ENCODE measurements at places on chromosomes 1 and 21. TPM values are rescaled to one million over a fixed set of nuclear protein-coding genes. Genes with fewer than 3 reads are reported as not detected.

DNA sequence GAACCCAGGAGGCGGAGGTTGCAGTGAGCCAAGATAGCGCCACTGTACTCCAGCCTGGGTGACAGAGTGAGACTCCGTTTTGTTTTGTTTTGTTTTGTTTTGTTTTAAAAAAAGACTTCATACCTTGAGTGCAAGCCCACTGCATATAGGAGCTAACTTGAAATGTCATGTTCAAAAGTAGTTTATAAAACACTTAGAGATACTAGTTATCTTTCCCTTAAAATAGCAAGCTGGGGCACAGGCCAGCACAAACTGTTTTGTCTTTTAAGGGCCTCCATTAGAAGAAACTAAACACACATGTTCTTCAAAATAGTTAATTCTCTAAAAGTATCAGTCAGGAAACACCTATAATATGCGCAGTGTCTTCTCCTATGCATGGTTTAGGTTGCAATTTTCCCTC, 505.1 kb upstream of the TMPRSS15 start:
- no peak overlapping the region for H3K4me3 ChIP-seq
- H3K4me1 ChIP-seq = peaks cover 5% of the 10 kb centered on the region
- no peak for DNase-seq

DNA sequence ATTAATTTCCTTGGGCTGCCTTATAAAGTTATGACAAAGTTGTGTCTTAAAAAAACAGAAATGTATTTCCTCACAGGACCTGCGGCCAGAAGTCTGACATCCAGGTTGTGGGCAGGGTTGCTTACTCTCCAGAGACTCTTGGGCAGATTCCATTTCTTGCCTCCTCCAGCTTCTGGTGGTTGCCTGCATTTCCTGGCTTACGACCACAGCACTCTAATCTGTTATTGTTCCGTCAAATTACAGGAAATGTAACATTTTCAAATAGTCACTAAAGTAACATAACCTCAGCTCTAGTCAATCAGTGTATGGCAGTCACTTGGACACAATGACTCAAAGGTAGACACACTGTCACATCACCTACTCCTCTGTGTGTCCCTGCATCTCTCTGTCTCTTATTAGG, 226.8 kb downstream of the DNAH14 start:
- no peak for DNase-seq
- H3K4me1 ChIP-seq = no peaks in the 10 kb centered on the region
- H3K27me3 ChIP-seq = no peaks in the 10 kb centered on the region

- no peaks in the 10 kb centered on the region for H3K36me3 ChIP-seq
- DNase-seq = peak; percentile 82
- H3K27me3 ChIP-seq = peaks cover 2% of the 10 kb centered on the region
- no peak overlapping the region for H3K4me3 ChIP-seq
- H3K27ac ChIP-seq = no peak overlapping the region
- no peaks in the 10 kb centered on the region for H3K4me1 ChIP-seq
Measured at GRCh38 chr1:179816196-179816960, 61.2 kb downstream of the TOR1AIP2 start.

DNA sequence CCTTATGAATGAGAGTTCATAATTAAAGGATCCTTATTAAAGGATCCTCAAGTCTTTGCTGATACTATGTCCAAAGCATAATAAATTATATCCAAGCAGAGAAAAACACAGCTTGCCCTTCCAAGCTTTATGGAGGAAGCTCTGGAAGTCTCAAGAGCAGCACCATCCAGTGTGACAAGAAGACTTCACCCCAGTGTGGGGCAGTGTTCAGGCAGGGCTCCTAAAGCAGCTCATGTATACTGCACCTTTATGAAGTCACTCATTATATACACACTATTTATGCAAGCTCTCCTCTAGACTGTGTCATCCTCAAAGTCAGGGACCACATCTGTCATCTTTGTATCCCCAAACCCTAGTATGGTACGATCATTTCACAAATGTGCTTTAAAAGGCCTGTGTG, 11.9 kb upstream of the CCN1 start:
- H3K27ac ChIP-seq = peak overlapping the region; percentile 56
- no peaks in the 10 kb centered on the region for H3K36me3 ChIP-seq
- H3K4me3 ChIP-seq = no peak overlapping the region

CLCA1 gene
- 0.12 TPM for polyA plus RNA-seq

SLC30A10 gene
- polyA plus RNA-seq = not detected

TCHH gene
- polyA plus RNA-seq = 0.06 TPM

DNA sequence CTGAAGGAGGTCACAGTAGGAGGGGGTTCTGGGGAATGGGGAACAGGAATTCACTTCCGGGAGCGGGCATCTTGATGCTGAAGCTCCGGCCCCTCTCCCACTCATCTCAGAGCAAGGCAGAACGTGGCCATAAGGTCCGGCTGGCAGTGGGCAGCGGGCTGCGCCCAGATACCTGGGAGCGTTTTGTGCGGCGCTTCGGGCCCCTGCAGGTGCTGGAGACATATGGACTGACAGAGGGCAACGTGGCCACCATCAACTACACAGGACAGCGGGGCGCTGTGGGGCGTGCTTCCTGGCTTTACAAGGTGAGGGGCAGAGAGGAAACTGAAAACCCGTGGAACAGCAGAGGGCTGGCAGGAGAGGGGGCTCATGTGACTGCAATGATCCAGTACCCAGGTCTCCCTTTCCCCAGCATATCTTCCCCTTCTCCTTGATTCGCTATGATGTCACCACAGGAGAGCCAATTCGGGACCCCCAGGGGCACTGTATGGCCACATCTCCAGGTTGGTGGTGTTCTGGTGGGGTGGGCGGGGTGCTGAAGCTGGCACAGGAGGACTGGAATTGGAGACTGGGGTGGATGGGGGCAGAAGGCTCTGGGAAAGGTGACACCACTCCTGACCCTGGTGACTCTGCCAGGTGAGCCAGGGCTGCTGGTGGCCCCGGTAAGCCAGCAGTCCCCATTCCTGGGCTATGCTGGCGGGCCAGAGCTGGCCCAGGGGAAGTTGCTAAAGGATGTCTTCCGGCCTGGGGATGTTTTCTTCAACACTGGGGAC, 3.0 kb downstream of the SLC27A3 start:
- H3K4me3 ChIP-seq = no peak overlapping the region
- H3K4me1 ChIP-seq = peaks cover 6% of the 10 kb centered on the region
- H3K27me3 ChIP-seq = no peaks in the 10 kb centered on the region
- no peak overlapping the region for H3K27ac ChIP-seq
- peaks cover 8% of the 10 kb centered on the region for H3K36me3 ChIP-seq

C1orf116 gene
- 59.9 TPM for polyA plus RNA-seq

DNA sequence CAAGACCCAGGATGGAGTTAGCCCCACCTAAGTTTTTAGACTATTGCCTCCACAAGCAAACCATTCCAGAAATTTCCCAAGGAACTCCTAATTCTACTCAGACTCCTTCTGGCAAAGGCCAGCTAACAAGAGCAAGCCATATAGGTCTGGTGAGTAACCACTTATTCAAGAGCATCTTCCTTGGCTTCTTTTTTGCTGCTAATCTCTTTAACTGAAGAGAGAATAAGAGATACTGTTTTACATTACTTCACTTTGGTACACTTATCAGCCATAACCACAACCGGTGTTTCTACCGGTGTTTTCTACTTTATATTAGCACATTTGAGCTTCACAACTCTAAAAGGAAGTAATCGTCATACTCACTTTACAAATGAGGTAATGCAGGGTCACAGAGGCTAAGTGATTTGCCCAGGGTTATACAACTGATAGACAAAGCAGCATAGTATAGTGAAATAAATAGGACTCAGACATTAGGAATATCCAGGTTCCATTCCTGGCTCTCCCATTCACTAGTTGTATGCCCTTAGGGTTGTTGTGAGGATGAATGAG, 1.7 kb upstream of the EPS15 start:
- no peaks in the 10 kb centered on the region for H3K36me3 ChIP-seq
- peak overlapping the region; percentile 3 for H3K27ac ChIP-seq

DNA sequence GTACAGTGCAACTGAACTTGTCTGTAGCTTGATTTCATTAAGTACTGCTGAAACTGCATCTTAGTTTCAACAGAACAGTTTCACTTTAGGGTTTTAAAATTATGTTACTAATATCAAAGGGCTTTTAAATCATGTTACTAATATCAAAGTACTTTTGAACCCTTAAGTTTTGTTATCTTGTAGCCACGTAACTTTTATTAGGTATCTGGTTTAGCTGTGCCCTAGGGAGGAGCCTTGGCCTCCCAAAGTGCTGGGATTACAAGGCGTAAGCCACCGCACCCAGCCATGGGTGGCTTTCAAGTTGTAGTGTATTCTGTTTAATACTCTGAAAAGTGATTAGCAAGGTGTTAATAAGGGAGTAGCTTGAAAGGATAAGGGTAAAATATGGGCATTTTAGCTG, 2.0 kb downstream of the KDM4A start:
- no peak for DNase-seq
- peaks cover 2% of the 10 kb centered on the region for H3K4me1 ChIP-seq
- H3K36me3 ChIP-seq = peaks cover 12% of the 10 kb centered on the region
- no peak overlapping the region for H3K27ac ChIP-seq
- H3K27me3 ChIP-seq = no peaks in the 10 kb centered on the region

GRCh38 chr1:236389253-236389652, 4.8 kb upstream of the EDARADD start:
- H3K36me3 ChIP-seq = no peaks in the 10 kb centered on the region
- no peak overlapping the region for H3K4me3 ChIP-seq
- no peaks in the 10 kb centered on the region for H3K27me3 ChIP-seq

C1orf141 gene
- polyA plus RNA-seq = 0.82 TPM

DNA sequence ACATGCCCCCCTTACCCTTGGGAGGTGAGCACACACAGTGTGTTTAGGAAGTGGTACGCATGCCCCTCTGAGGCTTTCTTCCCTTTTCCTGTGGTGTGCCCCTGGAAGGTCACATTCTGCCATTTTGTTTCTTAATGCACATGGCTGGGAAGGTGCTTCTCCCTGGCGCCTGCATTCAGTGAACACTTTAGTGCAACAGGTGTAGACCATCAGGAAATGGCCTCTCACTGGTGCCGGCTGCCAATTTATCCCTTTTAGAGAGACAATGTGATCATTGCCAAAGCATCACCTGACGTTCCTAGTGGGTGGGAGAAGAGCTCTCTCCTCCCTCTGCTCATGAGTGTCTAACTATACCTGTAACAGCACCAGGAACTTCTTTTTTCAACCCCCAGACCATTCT, 51.8 kb upstream of the PDE9A start:
- no peaks in the 10 kb centered on the region for H3K27me3 ChIP-seq
- no peak overlapping the region for H3K27ac ChIP-seq
- no peak for DNase-seq
- no peaks in the 10 kb centered on the region for H3K4me1 ChIP-seq
- H3K36me3 ChIP-seq = no peaks in the 10 kb centered on the region
- H3K4me3 ChIP-seq = no peak overlapping the region

GNAT2 gene
- polyA plus RNA-seq = 0.24 TPM

PKN2 gene
- polyA plus RNA-seq = 9.5 TPM

- H3K36me3 ChIP-seq = peaks cover 4% of the 10 kb centered on the region
- no peak overlapping the region for H3K4me3 ChIP-seq
- no peak overlapping the region for H3K27ac ChIP-seq
Measured at GRCh38 chr1:25556791-25557476, 13.5 kb downstream of the LDLRAP1 start.

DNA sequence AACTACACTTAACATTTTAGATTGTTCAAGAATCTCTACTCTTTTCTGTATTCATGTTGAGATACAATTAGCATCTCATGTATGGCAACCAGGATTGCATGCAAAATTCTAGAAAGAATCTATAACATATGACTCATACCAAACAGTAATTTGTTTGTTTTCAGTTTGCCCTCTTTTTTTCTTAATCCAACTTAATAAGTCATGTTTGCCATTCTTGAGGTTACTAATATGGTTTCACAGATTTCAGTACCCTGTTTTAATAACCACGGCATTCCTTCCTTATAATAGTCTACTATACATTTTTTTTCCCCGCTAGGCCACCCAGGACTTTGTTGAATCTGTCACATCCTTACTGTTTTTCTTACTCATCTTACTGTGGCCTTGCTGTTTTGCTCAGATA, 140.8 kb downstream of the FMN2 start:
- no peak for DNase-seq
- H3K27ac ChIP-seq = no peak overlapping the region
- H3K27me3 ChIP-seq = no peaks in the 10 kb centered on the region
- H3K4me1 ChIP-seq = peaks cover 5% of the 10 kb centered on the region
- no peak overlapping the region for H3K4me3 ChIP-seq

DNA sequence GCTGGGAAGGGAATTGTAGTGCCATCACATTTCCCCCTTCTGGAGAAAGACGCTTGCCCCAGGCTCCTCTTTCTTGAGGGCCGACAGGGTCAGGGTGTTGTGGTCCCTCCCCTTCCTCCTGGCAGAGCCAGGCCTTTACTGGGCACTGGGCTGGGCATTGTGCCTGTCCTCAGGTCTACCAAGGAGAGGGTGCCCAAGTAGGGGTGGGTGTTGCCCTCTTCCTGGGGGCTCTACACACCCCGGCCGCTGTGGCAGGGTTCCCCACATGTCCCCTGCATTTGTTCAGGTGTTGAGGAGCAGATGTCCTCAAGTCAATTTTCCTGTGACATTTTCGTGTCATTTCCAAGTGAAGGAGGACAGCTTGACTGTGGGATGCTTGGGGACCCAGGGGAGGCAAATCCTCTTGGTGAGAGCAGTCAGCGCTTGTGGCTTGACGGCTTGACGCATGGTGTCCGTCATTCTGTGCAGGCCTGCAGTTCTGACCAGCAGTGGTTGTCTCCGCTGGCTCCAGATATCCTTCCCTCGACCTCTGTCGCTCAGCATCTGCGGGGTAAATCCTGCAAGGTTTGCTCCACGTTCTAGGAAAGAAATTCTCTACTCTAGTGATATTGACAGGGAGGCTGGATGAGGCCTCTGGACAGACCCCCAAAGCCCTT, 181.9 kb upstream of the VAMP3 start:
- no peak overlapping the region for H3K4me3 ChIP-seq
- no peaks in the 10 kb centered on the region for H3K36me3 ChIP-seq
- no peak overlapping the region for H3K27ac ChIP-seq
- H3K4me1 ChIP-seq = no peaks in the 10 kb centered on the region
- no peaks in the 10 kb centered on the region for H3K27me3 ChIP-seq

GRCh38 chr1:31571340-31572295, 4.7 kb upstream of the TINAGL1 start:
- H3K27ac ChIP-seq = no peak overlapping the region
- H3K4me3 ChIP-seq = no peak overlapping the region
- peaks cover 12% of the 10 kb centered on the region for H3K4me1 ChIP-seq
- H3K27me3 ChIP-seq = no peaks in the 10 kb centered on the region
- no peaks in the 10 kb centered on the region for H3K36me3 ChIP-seq

TIAM1 gene
- polyA plus RNA-seq = 8.3 TPM

PCP4 gene
- polyA plus RNA-seq = 0.74 TPM

GRCh38 chr1:46274225-46275029, 26.9 kb downstream of the RAD54L start:
- no peak overlapping the region for H3K27ac ChIP-seq
- H3K36me3 ChIP-seq = peaks cover 10% of the 10 kb centered on the region
- H3K4me3 ChIP-seq = no peak overlapping the region
- DNase-seq = no peak
- H3K4me1 ChIP-seq = no peaks in the 10 kb centered on the region

DNA sequence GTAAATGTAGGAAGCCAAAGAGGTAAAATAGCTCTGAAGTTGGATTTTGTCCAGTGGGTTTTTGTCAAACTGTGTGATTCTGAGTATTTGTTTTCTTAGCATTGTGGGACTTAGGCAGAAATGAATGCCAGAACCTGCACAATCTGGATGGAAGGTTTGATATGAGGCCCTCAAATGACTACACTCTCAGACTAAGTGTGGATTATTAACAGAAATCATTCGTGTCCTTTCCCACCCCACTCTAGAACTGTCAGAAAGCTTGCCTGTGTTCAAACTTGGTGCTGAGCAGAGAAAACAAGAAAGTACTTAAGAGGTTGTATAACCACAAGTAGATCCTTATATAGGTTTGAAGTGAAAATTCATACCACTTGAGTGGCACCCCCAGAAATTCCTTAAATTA, 88.5 kb downstream of the WDR3 start:
- H3K27me3 ChIP-seq = no peaks in the 10 kb centered on the region
- no peaks in the 10 kb centered on the region for H3K36me3 ChIP-seq
- no peak overlapping the region for H3K4me3 ChIP-seq
- H3K27ac ChIP-seq = no peak overlapping the region
- DNase-seq = peak; percentile 80

All from lung (tissue), 17 donors.